HS-5 (cell line): ENCODE measurements at places on chromosomes 1 and 21.

GRCh38 chr1:6779089-6779805 lies 6.0 kb upstream of the CAMTA1 start:
- DNase-seq, result no peak

GRCh38 chr1:228305721-228306152 lies 97.9 kb downstream of the OBSCN start:
- DNase-seq, result no peak

GRCh38 chr1:157132616-157133167 lies 5.5 kb downstream of the ETV3 start:
- no peak for DNase-seq

GRCh38 chr1:203017692-203018091 lies 8.6 kb upstream of the PPFIA4 start:
- DNase-seq, result no peak

- DNase-seq, result no peak
Measured at GRCh38 chr1:56573311-56573710, 6.1 kb downstream of the PLPP3 start.

DNA sequence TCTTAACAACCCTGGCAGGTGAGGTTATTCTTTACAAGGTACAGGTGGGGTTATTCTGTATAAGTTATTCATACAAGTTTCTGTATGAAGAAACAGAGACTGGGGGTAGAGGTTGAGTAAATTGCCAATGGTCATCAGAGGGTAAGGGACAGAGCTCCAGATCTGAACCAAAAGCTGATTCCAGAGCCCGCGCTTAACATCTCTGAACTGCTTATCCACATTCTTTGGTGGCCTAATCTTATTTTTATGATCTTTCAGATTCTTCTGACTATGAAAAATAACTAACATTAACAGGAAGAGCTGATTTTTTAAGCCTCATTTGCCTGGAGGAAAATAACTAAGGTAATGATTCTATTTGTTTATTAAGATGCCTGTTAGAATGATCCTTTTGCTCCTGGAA lies 63.9 kb upstream of the BARHL2 start:
- no peak for DNase-seq

GRCh38 chr1:26482921-26483320 lies 10.7 kb downstream of the HMGN2 start:
- no peak for DNase-seq

DNA sequence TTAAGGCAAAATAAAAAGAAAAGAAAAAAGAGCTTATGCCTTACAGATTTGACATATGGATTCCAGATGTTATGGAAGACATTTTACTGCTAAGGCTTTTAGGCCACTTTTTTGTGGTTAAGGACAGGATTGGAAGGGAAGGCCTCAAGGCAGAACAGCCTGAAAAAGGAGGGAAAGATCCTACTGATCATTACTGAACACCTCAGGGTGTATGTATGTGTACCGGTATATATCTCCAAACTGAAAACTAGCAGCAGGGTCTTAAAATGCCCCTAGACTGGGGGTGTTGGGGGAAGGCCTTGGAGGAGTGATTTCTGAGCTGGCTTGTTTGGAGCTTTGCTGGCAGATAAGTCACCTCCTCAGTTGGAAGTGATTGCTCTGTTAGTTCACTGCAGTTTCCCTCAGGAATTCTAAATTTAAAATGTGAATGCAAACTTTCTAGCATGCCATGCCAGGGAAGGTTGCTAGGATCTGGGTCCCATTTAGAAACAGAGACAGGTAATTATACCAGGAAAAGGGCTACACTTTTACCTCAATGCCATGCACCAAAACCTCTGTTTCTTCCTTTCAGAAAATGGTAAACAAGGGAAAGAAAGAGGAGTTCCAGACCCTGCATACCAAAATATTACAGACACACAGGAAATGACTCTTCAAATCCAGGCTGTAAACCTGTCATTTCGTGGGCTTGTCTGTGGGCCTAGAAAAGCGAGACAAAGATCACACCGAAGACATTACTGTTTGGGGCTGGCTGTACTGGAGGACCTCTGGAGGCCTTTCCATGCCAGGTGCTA lies 15.0 kb downstream of the C1orf52 start:
- DNase-seq, result peak; percentile 39

DNA sequence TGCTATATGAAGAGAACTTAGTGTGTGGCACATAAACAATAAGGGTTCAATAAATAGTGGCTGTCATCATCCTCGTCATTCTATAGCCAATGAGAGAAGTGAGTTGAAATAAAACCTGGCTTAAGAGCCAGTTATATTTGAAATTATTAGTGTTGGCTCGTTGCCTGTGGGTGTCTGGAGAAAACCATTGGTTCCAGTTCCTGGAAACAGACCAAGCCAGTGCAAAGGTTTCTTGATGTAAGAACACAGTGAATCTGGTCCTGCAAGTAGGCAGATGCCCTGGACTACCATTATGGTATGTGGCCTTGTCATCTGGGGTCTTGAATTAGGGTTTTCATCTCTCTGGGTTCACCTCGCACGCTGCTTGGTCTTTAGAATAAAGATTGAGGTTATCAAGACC lies 43.3 kb downstream of the URB2 start:
- no peak for DNase-seq

- DNase-seq, result peak; percentile 95
Measured at GRCh38 chr21:15706696-15707095, 23.1 kb upstream of the USP25 start.

GRCh38 chr1:236514703-236515442 lies 8.9 kb upstream of the LGALS8 start:
- no peak for DNase-seq

DNA sequence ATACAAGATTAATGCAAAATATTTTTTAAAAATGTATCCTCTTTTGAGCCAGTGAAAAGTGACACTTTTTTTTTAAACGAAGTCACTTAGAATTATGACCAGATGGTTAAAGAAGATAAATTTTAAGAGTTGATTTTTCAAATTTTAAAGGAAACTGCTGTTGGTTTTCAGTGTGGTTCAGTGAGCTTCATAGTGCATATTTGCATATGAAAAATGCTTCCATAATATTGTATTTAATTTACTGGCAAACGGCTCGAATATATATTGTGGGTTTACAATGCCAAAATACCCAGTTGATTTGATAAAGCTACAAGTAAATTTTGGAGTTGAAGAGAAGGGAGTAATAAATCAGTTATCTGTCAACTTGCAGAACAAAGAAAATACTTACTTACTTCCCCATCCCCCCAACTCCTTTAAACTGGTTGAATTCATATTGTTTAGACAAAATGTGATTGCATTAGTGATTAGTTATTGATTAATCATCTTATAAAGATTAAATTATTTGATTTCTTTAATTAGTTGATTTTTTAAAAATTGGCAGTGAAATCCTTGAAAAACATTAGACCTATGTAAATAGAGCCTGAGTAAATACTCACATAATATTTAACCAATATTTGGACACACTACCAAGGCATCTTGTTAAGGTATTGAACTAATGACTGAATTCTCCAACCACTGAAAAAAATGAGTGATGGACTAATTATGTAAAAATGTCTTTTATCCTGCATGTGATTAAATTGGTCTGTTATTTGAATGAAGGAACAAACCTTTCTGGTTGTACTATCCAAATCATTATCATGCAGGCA lies 122.8 kb upstream of the APP start:
- no peak for DNase-seq

- no peak for DNase-seq
Measured at GRCh38 chr1:206903687-206904086, 6.4 kb downstream of the IL24 start.

DNA sequence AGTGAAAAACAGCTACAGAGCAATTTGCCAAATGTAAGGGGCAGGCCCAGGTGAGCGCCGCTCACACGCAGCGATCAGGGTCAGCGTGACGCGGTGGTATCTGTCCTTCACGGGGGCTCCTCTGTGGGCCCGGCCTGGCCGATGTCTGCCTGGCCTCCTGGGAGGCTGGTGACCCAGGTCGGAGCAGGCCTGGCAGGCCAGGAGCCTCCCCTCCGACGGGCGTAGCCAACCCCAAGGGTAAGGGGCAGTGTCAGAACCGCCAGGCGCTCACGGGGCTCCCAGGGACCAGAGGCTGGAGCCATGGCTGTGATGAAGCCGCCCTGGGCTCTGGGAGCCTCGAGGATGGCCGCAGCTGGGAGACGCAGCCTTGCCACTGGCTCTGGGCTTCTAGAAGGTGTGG lies 72.1 kb downstream of the MORN1 start:
- no peak for DNase-seq

GRCh38 chr1:209398313-209398991 lies 185.1 kb upstream of the CAMK1G start:
- peak; percentile 80 for DNase-seq
